ENCODE measurements at places on chromosomes 5 and 9.

DNA sequence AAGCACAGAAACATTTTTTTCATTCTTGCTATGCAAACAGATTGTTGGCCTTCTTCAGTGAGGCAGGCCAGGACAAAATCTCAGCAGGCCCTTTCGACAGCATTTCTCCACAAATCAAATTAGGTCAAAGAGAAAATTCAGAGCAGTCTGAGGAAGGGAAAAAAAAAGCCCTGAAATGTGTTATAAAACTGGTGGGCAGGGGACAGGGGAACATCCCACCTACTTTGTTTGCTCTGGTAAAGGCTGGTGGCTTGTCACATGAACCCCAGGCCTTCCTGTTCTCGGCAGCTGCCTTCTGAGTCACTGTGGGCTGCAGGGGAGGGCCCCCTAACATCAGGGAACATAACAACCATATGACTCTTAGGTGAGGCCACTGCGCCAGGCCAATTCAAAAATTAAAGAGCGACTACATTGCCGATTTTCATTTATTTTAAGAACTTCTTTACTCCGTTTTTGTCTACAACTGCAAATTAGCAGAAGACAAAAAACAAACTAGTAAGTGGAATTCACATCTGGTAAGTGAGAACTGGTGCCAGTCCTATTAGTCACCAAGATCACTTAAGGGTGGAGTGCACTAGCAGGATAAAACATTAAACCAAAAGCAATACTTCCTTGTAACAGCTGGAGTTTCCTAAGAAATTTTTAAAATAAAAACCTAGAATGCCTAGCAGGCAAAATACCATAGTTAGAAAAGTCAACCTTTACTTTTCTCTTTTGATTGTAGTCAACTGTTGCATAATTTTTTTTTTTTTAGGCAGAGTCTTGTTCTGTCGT lies 46.2 kb upstream of the DENND4C start:
- DNase-seq, result peak; percentile 46

DNA sequence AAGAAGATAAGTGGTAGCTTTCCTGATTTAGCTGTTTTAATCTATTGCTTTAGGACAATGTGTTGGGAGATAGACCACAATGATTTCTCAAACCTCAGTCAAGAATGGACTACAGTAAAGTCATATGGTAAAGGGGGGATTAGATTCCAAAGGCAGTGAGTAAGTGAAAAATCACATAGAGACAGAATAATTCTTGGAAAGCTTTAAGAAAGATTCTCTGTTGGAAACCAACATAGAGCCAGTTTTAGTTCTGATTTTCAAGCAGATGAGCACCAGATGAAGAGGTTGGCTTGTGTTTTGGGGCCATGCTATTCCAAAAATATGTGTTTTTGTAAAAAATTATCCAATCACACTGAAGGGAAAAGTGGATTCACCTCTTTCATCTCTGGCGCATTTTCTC lies 256.8 kb upstream of the RPS23 start:
- no peak for DNase-seq

DNA sequence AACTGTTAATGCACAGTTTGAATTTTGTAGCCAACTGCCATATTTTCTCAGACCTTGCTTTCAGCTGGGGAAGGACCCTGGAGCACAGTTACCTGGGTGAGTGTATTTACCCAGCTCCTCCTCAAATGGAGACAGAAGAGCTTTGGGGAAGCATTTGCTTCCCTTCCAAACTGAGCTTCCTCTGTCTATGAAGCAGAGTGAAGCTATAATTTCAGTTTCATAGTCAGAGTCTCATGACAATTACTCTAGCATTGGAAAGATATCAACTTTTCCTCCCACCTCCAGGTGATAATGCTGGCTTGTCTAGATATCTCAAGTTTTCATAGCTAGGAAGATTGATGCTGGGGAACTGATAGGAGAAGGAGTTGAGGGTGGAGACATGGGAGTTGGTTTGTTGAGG lies 406.4 kb upstream of the CLINT1 start:
- no peak for DNase-seq

GRCh38 chr5:63959177-63959982 lies 2.9 kb downstream of the HTR1A start:
- no peak for DNase-seq

DNA sequence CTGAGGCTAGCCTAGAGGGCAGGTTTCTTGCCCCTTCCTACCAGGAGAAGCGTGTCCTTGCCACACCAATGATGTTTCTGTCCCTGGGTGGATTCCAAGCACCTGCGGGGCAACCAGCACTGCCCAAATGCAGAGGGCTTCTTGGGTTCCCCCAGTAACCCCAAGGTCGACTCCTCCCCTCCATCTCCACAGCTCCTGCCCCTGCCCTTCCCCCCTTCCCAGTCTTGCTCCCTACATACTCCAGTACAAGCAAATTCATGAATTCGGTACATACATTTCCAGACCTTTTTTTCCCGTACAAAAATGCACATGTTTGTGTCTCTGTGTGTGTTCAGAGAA lies 12.8 kb upstream of the JADE2 start:
- no peak for DNase-seq

- DNase-seq, result no peak
These were observed 158.5 kb downstream of the SLIT3 start for GRCh38 chr5:169142264-169142970.

GRCh38 chr5:51651889-51652288 lies 268.6 kb downstream of the ISL1 start:
- no peak for DNase-seq

DNA sequence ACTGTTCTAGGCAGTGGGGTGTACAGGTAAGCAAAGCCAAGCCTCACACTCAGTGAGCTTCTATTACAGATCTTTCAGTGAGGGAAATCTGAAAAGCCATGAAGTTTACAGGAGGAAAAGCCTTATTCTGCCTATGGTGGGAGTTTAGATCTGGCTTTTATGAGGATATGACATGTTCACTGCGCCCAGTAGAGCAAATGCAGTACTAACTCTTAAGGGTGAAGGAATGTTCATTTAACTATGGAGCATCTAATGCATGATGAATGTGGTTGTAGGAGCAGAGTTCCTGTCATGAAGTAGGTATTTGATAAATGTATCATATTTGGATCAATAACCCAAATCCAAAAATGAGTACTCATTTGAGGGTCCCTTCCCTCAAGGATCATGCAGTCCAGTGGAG lies 230.2 kb upstream of the PAPPA start:
- DNase-seq, result no peak

GRCh38 chr9:134031783-134032182 lies 6.5 kb downstream of the BRD3OS start:
- DNase-seq, result no peak

DNA sequence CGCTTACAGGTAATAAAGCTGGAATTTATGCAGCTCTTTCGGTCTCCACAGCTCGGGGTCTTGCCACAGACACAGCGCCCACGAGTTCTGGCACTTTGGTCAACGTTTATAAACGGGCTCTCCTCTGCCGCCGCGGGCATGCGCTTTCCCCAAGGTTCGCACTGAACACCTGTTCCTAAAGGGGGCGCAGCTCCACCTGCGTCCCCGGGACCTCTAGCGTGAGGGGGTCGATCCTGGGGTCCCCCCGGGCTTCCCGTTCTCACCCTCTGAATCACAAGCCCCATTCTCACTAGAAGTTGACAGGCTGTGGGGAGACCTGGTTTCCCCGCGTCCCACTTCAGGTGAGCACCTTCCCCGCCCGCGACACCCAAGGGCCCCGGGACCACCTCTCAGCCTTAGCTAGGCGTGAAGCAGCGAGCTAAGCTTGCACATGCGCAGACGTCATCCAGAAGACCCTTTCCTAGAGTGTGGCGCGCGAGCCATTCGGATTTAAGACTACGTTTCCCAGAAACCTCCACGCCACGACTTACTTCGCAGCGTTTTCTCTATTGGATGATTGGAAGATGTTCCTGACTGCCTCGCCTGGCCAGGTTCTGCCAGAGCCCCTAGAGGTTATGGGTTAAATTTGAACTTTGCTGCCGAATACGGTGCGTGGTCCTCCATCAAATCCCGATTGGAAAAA lies 21.3 kb upstream of the ZNF782 start:
- no peak for DNase-seq

DNA sequence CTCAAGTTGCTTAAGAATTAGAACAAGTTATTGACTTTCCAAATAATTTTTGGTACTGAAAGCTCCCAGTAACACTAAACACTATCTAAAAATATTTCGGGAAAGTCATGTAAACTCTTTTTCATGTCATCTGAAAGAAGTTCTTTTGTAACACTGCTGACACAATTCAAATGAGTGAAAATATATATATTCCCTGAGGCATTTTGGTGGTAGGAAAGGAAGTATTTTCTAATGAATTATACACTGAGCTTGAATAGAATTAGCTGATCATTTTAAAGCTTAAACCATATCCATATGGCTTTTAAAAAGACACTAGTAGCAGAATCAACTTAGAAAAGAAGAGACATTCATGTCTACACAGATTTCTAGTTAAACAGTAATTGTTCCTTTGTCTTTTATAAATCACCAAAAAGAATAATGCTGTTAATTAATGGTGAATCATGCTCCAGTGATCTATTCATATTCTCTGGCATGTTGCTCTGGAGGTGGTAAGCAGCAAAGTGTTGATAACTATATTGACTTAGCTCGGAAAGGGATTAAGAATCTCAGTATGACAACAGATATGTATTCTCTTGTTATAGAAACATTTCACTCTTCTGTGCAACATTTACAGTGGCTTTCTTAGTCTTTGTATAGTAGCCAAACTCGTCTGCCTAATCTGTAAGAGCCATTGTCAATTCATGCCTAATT lies 27.4 kb upstream of the RFX3 start:
- DNase-seq, result no peak

DNA sequence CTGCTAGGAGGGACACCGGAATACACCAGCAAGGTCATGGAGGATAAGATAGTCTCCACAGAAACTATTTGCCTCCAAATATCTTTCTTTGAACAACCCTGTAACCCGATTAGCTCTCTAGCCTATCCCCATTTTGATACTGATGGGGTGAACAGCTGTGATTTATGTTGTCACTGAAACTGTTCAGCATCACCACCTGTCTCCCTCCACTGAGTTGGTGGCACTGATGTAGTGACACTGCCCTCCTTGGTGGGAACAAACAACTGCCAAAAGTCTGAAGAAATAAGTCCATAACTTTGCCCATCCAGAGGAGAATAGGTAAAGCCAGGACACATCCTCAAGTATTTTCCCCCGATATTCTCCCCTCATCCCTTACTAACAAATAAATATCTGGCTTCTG lies 24.3 kb upstream of the KCNV2 start:
- DNase-seq, result no peak

DNA sequence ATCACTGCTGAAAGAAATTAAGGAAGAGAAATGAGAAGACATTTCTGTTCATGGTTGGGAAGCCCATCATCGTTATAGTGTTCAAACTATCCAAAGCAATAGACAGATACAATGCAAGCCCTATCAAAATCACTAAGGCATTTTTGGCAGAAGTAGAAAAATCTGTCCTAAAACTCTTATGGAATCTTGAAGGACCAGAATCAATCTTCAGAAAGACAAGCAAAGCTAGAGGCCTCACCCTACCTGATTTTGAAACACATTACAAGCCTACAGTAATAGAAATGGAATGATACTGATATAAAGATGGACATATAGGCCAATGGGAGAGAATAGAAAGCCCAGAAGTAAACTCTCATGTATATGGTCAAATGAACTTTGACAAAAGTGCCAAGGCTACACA lies 4.9 kb upstream of the IFNA21 start:
- DNase-seq, result no peak

DNA sequence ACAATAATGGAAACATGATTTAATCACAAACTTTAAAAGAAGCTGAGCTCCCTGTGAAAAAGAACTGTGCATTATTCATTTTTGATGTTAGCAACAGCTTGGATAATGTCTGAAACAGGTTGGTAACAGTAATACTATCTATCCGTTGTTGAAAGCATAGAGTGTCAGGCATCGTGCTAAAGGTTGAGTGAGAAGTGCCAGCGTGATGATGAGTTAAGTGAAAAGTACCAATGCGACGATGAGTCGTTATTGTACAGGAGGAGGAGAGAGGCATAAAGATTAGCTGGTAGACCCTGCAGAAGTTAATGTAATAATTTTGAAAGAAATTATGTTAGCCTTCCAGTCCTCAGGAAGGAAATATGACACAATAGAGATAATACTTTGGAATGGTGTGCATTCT lies 593.6 kb downstream of the MAT2B start:
- DNase-seq, result no peak

GRCh38 chr9:8769153-8769552 lies 969.6 kb upstream of the DMAC1 start:
- DNase-seq, result no peak

- DNase-seq, result no peak
These were observed 23.9 kb downstream of the SLC35A4 start for GRCh38 chr5:140588311-140589070.

GRCh38 chr9:37668116-37668601 lies 17.4 kb downstream of the FRMPD1 start:
- DNase-seq, result no peak

GRCh38 chr5:98461485-98461884 lies 312.0 kb upstream of the RGMB start:
- DNase-seq, result no peak

DNA sequence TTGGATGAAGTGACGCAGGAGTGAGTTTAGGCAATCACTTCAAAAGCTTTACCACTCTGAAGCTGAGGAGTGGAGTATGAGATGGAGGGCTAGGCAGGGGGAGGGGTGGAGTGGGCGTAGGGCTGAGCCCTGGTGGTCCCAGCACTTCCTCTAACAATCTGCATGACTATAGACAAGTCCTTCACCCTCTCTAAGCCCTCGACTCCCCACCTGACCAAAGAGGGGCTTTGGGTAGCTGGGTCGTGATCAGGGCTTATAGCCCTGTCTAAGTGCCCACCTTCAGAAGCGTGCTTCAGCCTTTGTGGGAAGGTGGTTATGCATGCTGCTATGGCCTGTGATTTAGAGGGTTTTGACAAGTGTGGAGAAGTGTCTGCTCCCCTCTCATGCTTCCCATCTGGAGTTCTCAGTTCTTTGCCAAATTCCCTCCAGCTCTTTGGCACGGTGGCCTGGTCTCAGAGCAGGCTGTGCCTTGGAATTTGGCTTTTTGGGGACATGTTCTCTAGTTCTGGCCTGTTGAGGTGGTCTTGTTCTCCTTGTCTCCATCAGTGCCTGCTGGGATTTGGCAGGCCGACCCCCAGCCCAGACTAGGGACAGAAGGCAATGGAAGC lies 53.0 kb downstream of the ACTBL2 start:
- DNase-seq, result no peak

DNA sequence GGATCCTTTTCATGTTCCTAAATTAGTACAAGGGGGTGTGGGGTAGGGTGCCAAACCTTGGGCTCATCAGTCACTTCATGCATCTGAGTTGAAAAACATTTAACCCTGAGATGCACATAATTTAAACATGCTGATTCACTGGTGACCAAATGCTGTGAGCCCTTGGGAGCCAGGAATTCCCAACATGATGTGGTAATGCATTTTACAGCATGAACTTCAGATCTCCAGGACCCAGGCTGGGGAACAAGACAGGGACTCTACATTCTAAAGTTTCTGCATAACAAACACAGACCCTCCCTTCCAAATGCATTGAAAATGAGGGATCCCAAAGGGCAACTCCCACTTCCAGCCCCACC lies 322.2 kb downstream of the NDUFS4 start:
- DNase-seq, result no peak

DNA sequence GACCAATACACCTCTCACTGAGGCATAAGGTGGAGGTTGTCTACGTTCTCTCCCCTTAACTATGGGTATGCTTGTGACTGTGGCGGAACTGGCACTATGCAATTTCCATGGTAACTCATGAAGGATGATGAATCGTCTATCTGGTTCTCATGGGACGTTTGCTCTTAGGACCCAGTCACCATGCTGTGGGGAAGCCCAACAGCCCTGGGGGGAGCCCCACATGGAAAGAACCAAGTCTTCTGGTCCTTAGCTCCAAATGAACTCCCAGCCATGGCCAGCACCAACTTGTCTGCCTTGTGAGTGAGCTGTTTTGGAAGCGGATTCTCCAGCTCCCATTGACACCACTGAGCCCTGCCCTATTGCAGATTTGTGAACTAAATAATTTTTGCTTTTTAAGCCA lies 188.7 kb upstream of the S1PR3 start:
- DNase-seq, result no peak

Data from amniotic stem cell (primary cell).